ENCODE measurements at places on chromosomes 2 and 18.
A peak's percentile ranks its signal among the peaks of the same experiment; 100 is the strongest.

DNA sequence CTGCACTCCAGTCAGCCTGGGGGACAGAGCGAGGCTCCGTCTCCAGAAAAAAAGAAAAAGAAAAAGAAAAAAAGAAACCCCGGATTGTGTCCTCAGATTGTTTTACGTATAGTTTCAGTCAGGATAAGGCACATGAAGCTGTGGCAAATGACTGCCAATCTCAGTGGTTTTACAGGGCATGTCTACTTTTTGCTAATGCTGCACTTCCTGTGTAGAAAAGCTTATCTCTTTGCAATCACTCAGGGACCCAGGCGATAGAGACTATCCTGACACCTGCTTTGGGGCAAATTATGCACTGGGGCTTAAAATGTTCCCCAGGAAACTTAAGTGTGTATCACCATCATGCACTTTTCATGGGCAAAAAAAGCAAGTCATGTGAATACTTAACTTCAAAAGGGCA is 103.7 kb upstream of the MEIS1 start:
- peak; percentile 52 for DNase-seq

GRCh38 chr18:37219257-37219656 is 346.3 kb downstream of the CELF4 start:
- no peak for DNase-seq

- no peak for DNase-seq
Measured at GRCh38 chr2:174602745-174603144, 5.1 kb upstream of the WIPF1 start.

- DNase-seq: peak; percentile 66
Measured at GRCh38 chr18:6521803-6522418, 107.2 kb upstream of the L3MBTL4 start.

DNA sequence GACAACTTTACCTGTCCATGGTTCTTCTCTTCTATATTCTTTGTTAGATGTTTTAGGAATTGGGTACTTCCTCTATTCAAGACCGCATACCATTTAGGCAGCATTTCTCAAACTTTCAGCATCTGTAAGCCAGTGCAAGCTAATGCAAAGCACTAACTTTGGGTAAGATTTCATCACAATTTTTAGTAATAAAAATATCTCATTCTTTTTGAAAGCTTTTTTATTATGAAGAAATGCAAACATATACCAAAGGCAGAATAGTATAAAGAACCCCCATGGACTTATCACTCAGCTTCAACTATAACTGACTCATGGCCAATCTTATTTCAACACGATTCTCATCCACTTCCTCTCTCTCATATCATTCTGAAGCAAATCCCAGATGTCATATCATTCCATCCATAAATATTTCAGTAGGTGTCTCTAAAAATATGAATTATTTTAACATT is 32.9 kb downstream of the INO80C start:
- no peak for DNase-seq

GRCh38 chr2:127357591-127357990 is 30.2 kb downstream of the MAP3K2 start:
- no peak for DNase-seq

GRCh38 chr18:13313006-13313686 is 94.6 kb downstream of the LDLRAD4 start:
- no peak for DNase-seq

- no peak for DNase-seq
Measured at GRCh38 chr18:77127769-77128671, 4.6 kb downstream of the MBP start.

- DNase-seq: no peak
Measured at GRCh38 chr2:69716555-69717120, 25.3 kb upstream of the ANXA4 start.

GRCh38 chr2:197515315-197515738 is 539 bp upstream of the MOB4 start:
- peak; percentile 78 for DNase-seq

DNA sequence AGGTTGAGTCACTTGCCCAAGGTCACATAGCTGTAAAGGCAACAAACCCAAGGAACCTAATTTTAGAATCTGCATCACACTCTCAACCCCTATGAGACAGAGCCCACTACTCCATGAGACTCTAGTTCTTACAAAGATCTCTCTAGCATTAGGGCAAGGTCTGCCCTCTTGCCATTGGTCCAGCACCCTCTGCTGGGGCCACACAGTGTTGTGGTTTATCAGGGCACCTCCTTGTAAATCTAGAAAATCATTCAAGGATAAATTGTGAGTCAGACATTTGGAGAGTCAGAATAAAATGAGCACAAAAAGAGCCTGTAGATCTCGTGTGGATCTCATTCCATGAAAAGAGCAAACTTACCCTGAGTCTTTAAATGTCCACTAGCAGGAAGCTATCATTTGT is 91.2 kb downstream of the SLC8A1 start:
- no peak for DNase-seq

- no peak for DNase-seq
Measured at GRCh38 chr2:66370824-66371223, 64.1 kb upstream of the MEIS1 start.

DNA sequence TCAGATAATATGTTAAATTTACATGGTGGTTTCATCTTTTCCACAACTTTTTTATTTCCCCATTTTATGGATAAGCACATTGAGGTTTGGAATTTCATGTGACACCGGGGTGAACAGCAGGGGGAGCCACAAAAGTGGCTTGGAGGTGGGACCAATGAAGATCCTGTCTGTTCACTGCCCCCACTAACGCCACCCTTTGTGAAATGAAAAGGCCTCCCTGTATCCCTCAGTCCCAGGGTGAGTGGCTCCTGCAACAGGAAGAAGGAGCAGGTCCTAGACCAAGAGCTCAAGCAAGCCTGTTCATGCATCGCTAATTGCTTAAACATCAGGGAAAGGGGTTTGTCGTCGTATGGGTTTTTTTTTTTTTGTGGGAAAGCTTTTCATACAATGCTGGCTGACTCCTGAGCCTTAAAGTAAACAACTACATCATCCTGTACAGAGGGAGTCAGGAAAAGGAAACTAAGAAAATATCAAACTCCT is 267.8 kb upstream of the EPAS1 start:
- DNase-seq: no peak

GRCh38 chr2:141381946-141382345 is 748.9 kb downstream of the LRP1B start:
- DNase-seq: no peak

DNA sequence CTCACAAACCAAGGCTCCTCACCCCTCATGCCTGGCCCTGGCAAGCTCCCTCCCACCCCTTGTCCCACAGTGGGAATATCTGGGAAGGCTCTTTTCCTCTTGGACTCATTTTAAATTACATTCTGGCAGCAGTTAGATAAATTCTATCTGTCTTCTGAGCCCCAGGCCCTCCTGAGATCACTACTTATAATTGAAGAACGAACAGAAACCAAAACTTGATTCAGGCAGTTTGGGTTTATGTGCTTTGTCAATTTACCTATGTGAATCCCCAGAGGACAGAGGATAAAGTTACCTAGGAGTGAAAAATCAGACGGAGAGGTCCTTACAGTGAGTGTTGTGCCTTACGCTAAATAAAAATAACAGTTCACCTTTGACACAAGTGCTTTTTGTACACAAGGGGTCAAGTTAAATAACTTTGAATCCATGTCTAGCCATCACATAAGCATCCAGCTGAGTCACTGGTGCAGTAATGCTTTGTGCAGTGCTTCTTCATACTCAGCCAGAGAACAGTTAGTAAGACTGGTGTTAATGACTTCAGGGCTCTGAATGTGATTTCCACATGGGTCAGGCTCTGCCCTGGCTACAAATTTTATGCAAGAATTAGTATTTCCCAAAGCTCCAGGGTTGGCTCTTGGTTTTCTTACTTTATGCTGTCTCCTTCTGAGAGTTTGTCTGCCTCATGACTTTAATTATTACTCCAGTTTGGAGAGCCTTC is 329.3 kb downstream of the INSIG2 start:
- peak; percentile 52 for DNase-seq

GRCh38 chr18:76687304-76687962 is 134.9 kb upstream of the ZNF236 start:
- no peak for DNase-seq

DNA sequence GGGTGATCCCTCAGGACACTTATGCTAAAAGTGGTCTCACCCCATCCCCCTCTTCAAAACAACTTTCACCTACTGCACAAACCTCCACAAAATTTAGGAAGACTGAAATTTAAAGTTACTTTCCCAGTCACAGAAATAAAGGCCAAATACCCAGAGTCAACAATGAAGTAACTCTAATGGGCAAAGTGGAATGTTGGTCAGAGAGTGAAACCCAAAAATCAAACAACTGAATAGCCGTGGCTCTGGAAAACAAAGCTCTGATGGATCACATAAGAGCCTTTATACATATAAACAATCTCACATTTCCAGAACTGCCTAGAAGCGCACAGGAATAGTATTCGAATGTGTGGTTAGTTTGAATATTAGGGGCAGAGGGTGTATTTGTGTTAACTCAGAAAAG is 4.7 kb downstream of the ACVR1 start:
- DNase-seq: no peak

GRCh38 chr2:95297639-95298395 is 670 bp downstream of the KCNIP3 start:
- no peak for DNase-seq

GRCh38 chr2:75076088-75076487 is 117.6 kb downstream of the POLE4 start:
- DNase-seq: no peak

- DNase-seq: no peak
Measured at GRCh38 chr2:56167616-56168562, 15.9 kb upstream of the CCDC85A start.

DNA sequence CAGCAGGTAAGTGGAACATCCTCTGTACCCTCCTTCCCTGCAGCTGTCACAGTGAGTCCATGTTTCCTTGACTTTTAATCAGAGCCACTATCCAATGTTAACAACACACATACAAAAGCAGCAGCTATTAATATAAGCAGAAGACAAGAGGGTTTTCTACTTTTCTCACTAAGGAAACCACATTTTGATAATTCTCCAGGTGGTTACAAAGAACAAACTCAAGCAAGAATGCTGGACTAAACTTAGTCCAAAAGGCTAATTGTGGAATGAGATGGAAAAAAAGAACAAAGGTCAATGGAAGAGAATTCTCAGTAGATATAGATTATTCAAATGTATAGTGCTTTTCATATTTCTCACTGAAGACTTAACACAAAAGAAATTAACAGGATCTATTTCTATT is 176.9 kb upstream of the SLC39A10 start:
- DNase-seq: peak; percentile 21

GRCh38 chr2:233060980-233061590 is 943 bp downstream of the INPP5D start:
- DNase-seq: peak; percentile 25

DNA sequence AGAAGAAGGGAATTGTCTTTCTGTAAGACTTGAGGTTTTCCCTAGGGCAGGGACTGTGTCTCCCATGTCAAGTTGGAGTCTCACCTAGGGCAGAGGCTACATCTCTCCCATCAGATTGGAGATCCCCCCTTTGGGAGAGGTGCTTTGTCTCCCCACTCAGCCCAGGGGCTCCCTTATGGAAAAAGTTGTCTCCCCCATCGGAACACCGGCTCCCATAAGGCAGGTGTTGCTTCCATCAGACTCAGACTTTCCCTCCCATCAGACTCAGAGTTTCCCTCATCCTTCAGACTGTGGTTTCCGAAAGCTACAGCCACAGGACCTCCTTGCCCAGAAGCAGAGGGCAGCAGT is 5.8 kb downstream of the ANKRD53 start:
- no peak for DNase-seq

GRCh38 chr18:32707147-32707546 is 65.7 kb downstream of the KLHL14 start:
- DNase-seq: no peak

DNA sequence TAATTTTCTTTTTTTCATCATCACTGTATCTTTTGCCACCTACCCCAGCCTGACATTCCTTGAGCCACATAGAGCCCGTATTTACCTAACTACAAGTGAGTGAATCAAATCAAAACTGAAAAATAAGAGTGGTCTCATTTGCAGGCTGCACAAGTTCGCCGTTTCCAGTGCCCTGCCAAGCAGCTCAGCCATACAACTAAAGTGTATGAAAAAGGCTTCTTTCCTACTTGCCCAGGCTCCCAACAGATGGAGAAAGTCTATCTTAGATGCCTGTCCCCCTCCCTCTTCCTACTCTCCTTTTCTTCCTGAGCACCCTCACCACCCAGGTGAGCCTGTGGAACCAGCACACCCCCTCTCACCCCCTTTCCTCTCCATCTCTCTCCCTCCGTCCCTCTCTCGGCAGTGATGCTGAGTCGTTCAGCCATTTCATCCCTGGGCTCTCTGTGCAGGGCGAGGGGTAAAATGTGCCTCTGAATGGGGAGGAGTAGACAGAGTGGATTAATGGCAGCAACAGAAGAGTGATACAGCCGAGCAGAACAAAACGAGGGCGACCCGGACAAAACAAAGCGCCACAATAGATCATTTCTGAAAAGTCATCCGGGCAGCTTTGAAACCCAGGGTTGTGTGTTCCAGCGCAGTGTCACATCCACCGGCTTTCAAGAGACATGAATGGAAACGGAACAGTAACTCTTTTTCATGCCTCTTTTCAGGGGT is 65.0 kb upstream of the POU3F3 start:
- DNase-seq: no peak

DNA sequence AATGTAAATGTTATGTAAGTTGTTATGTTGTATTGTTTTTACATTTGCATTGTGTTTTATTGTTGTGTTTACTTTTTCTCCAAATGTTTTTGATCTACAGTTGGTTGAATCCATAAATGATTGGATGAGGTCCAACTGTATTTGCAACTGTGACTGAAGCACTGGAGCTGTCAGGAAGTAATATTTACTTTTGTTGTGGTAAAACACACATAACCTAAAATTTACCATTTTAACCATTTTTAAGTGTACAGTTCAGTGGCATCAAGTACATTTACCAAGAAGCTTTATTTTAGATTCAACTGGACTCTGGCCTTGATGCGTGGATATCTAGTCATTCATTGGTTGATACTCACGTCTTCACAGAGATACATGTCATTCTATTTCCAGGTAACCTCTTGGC is 181.8 kb downstream of the THADA start:
- DNase-seq: no peak

- DNase-seq: no peak
Measured at GRCh38 chr2:239961662-239962613, 63.2 kb downstream of the NDUFA10 start.

GRCh38 chr2:41409328-41409727 is 638.5 kb upstream of the PKDCC start:
- no peak for DNase-seq

GRCh38 chr18:73408469-73408868 is 540.7 kb upstream of the NETO1 start:
- DNase-seq: no peak

DNA sequence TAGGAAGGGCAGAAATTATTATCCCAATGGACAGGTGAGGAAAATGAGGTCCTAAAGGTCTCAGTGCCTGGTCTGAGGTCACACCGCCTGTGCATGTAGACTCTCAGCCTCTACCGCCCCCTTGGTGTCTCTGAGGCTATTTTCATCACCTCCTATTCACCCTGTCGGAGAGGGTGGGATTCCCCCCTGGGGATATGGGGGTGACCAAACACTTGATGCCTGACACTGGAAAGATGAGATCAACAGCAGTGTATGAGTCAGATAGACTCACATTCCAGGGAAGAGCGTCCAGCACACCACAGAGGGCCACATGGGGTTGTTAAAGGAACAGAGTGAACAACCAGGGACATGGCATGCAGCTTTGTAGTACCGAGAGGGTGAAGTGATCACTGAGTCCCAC is 199.7 kb downstream of the SMAD2 start:
- DNase-seq: no peak

Measured in MM.1S (cell line).